Upper lobe of left lung (tissue), 6 donors: ENCODE measurements at places on chromosomes 4 and X.

DNA sequence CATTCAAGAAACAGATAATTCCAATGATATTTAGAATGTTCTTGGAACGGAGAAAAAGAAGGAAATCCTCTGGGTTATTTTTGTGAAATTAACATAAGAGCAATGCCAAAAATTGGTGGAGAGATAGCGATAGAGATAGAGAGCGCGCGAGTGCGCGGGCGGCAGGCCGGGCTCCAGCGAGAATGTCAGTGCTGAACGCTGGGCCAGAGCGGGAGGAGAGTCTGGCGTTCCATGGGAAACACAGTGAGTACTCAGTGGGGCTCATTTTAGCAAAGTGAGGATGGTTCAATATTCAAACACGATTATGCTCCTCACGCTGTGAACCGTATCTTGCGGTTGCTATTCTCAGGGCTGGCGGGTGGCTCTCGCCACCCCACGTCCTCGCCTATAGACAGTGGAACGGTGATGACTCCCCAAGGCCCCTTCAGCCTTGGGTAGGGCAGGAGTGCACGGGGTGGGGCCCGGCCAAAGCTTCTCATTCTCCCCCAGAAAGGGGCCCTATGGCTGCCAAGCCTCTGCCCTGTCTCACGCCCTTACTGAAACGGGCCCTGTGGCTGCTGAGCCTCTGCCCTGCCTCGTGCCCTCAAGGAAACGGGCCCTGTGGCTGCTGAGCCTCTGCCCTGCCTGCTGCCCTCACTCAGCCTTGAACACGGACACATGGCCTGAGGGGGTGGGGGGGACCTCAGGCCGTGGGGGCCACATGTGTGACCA is 16.9 kb downstream of the CPLX1 start:
- DNase-seq = peak; percentile 82

DNA sequence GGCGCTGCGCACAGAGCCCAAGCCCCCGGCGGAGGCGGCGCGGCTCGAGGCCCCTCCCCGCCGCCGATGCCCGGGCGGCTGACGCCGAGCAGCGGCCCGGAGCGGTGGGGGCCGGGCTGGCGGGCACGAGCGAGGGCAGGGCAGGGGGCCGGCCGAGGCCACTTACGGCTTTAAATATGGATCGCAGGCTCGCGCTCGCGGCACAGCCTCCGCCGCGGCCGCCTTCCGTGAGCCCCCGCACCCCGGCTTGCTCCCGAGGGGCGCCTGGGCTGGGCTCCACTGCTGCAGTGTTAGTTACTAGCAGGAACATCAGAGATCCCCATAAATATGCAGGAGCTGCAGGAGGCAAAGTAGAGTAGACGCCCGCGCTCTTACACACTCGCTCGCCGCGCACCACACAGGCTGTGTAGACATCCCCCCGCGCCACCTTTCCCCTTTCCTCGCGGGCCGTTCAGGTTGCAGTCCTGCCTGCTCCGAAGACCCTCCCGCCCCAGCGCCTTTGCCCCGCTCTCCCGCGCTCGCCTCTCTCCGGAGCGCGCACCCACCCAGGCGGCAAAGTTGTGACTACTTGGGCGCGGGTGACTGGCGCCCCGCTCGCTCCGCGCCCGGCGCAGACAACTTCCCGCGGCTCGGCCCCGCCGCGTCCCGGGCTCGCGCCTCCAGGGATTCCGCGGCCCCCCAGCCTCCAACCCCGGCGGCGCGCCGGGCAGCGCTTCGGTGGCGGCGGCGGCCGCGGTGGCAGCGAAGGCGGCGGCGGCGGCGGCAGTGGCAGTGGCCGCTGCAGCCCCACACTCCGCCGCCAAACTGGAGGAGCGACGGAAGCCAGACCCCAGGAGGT is 152.0 kb upstream of the SLC4A4 start:
- DNase-seq = peak; percentile 71

DNA sequence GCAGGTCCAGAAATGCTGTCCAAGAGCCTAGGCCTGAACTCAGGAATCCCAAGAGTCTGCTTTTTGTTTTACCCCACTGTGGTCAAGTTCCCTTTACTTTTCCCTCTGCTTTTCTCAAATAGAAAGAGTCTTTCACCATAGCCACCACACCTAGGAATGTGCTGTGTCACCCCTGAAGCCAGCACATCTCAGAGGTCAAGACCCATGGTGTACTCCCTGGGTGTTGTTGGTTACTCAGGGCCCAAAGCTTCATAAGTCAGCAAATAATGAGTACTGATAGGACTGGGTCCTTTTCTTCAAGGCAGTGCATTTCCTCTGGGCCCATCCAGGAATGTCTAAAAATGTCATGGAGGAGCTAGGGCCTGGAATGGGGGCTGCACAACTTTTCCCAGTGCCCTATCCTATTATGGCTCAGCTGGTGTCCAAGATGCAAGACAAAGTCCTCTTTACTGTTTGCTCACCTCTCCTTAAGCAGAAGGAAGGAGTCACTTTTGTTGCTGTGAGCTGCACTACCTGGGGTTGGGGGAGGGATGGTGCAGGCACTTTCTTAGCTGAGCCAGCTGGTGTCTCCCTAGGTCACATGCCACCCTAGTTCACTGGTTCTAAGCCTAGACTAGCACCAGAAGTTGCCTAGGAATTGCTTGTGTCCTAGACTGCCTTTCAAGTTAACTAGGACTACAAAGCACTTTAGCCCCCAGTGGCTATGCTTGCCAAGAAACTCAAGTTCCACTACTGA is 62.4 kb upstream of the RXFP1 start:
- no peak for DNase-seq

DNA sequence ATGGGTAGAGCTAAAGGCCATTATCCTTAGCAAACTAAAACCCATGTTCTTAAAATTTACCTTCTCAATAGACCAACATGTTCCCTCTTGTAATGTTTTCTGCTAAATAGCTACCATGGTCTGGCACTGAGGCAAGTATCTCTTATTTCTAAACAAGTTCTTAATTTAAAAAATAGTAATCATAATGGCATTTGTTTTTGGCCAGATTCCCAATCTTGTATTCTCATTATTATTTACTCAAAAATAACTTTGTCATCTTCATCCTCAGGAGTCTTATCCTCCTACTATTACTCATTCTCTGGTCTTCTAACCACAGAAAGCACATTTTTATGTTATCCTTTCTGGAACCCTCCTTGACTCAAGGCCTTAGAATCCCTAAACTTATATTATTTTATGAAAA is 931.2 kb downstream of the CCSER1 start:
- DNase-seq = no peak

GRCh38 chr4:96455045-96455720 is 615.3 kb downstream of the PDHA2 start:
- no peak for DNase-seq

GRCh38 chrX:41373989-41374606 is 40.1 kb downstream of the DDX3X start:
- no peak for DNase-seq

DNA sequence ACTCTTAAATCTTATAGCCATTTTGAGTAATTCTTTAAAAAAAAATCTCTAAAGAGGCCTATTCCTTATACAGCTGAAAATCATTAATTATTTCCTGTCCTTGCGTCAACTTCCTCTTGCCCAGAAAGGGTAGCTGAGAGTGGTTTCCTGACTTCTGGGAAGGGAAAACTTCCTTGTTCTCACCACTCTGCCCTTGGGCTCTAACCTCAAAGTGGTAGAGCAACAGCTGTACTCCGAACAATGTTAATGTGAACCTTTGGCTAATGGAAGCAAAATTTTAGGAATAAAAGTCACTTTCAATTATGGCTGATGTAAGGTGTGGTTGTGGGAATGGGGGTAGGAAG is 15.3 kb downstream of the KLHL2 start:
- DNase-seq = peak; percentile 74

- no peak for DNase-seq
Observed at GRCh38 chr4:1154126-1154522, 18.3 kb downstream of the SPON2 start.

DNA sequence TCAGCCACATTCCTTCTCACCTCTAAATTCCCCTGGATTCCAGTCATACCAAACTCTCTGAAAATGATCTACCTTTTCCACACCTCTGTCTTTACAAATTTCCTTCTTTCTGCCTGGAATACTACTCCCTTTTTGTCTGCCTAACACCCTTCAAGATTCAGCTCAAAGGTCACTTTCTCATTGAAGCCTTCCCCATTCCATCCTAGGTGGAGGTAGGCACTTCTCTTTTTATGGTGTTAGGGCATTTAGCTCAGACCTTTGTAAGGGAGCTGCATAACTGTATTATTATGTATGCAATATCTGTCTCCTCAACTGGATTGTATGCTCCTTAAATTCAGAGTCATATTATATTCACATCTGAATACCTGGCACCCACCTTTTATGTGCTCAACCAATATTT is 137.7 kb downstream of the RCHY1 start:
- no peak for DNase-seq

- DNase-seq = no peak
Observed at GRCh38 chr4:7793186-7793585, 146.5 kb downstream of the AFAP1 start.

DNA sequence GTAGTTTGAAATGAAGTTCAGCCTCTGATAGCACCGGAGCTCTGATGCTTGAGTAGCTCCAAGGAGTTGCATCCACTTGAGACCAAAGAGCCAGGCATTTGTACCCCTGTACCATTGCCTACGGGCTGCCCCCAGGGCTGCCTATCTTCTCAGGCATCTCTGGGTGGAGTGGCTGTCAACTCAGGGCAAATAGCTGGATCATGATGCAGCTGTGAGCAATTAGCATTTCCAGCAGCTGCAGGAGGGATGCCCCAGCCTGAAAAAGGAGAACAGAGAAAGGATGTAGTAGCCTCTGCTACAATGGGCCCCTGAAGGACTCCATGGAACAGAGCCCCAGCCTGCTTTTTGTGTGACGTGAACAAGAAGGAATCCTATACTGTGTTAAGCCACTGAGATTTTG is 492.6 kb downstream of the BCOR start:
- no peak for DNase-seq

DNA sequence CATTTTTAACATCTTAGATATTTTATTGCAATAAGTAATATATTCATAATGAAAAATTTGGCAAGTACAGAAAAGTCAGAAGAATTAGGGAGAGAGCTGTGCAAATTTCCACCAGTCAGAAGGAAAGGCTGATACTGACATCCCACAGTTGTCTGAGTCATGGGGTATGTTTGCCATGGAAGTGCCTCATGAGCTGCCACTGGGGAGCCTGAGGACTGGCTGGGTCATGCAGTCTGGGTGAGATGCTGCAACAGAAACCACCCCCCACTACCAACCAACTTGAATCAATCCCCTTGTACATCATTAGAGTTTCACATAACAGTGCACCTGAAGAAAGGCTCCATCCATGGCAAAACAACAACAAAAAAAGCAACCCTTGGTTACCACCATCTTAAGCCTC is 45.2 kb upstream of the ENPP6 start:
- no peak for DNase-seq

DNA sequence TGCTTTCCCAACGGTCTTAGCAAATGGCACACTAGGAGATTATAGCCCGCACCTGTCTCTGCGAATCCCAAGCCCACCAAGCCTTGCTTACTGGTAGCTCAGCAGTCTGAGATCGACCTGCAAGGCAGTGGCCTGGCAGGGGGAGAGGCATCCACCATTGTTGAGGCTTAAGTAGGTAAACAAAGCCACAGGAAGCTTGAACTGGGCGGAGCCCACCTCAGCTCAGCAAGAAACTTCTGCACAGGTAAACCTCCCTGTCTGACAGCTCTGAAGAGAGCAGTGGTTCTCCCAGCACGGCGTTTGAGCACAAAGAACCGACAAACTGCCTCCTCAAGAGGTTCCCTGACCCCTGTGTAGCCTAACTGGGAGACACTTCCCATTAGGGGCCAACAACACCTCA is 42.8 kb downstream of the BRWD3 start:
- no peak for DNase-seq

DNA sequence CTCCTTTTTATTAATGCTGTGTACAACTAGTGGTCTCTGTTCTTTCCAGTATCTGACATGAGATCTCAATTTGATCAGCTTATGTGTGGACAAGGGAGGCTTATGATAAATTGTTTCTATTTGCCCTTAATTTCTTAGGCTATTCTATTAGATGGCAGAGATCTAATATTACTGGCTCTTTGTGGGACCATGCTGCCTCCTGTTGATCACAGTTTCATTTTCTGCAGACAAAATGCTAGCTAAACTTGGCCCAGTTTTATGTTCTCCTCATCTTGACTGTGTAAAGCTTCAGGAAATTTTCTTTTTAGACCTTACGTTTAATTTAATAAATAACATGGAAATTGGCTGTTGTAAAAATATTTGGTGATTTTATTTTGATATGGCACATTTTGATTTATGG is 627.1 kb upstream of the AADAT start:
- no peak for DNase-seq

DNA sequence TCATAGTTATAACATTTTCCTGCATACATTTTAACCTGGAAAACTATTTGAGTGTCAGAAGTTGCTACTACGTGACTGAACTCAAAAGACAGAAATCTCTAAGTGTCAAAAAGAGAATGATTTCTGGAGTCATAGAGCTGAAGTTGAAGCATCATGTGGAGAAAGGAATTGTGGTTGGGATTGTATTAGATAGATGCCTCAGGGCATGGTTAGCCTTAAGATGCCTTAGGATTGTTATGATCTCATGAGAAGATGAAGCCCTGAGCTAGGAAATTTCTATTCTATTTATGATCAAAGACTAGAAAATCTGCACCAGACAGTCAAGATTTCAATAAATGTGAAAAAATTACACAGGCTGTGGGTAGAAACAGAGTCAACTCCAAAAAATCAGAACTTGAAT is 20.2 kb downstream of the EPGN start:
- no peak for DNase-seq

GRCh38 chrX:2696698-2697215 is 5.7 kb downstream of the CD99 start:
- DNase-seq = no peak

GRCh38 chr4:114192854-114193253 is 213.4 kb upstream of the ARSJ start:
- no peak for DNase-seq

DNA sequence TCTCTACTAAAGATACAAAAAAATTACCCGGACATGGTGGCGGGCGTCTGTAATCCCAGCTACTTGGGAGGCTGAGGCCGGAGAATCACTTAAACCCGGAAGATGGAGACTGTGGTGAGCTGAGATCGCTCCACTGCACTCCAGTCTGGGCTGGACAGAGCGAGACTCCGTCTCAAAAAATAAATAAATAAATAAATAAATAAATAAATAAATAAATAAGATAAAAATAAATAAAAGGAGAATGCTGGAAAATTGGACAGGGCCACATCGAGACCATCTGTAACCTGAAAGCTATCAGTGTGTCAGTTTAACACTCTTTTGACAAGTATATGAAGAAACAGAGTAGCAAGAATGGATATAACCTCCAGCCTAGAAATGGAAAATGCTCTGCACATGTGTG is 15.7 kb upstream of the FAT1 start:
- no peak for DNase-seq

- peak; percentile 86 for DNase-seq
Observed at GRCh38 chr4:1794809-1795298, 1.8 kb downstream of the FGFR3 start.

- DNase-seq = no peak
Observed at GRCh38 chrX:42975906-42976305, 197.9 kb upstream of the PPP1R2C start.

- DNase-seq = no peak
Observed at GRCh38 chrX:586351-586750, 44.2 kb upstream of the SHOX start.
